Adrenal gland (tissue), 19 donors: ENCODE measurements at places on chromosomes 3 and 15. TPM values are rescaled to one million over a fixed set of nuclear protein-coding genes. Genes with fewer than 3 reads are reported as not detected.

DNA sequence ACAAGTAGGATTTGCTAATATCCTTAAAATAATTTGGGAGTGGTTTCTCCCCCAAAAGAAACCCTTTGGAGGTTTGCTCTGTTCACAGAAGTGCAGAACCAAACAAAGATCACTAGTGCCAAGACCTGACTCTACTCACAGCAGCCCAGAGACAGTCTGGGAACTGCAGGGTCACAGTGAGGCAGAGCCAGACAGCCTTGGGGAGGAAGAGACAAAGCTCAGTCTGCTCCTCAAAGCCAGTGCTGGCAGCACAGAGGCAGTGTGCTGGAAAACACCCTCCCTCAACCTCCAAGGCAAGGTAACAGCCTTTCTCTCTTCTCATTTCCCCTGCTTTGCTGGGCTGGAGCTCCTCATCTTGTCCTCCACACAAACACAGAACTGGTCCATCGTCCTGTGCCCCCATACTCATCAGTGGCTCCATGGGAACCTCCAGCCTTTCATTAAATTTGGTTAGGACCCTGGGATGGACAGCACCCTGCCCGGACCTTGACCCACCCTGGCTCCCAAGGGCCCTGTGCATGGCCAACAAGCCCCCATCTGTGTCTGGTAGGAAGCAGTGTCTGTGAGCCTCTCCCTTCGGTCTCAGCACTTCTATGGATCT lies 12.6 kb downstream of the RAB6B start:
- H3K4me3 ChIP-seq, result no peak overlapping the region
- peak; percentile 44 for DNase-seq
- H3K4me1 ChIP-seq, result no peaks in the 10 kb centered on the region
- H3K27me3 ChIP-seq, result no peaks in the 10 kb centered on the region

GRCh38 chr15:33243393-33243792 lies 48.9 kb upstream of the FMN1 start:
- H3K27ac ChIP-seq, result no peak overlapping the region
- DNase-seq, result no peak
- no peaks in the 10 kb centered on the region for H3K36me3 ChIP-seq
- H3K4me3 ChIP-seq, result no peak overlapping the region
- no peaks in the 10 kb centered on the region for H3K27me3 ChIP-seq

DNA sequence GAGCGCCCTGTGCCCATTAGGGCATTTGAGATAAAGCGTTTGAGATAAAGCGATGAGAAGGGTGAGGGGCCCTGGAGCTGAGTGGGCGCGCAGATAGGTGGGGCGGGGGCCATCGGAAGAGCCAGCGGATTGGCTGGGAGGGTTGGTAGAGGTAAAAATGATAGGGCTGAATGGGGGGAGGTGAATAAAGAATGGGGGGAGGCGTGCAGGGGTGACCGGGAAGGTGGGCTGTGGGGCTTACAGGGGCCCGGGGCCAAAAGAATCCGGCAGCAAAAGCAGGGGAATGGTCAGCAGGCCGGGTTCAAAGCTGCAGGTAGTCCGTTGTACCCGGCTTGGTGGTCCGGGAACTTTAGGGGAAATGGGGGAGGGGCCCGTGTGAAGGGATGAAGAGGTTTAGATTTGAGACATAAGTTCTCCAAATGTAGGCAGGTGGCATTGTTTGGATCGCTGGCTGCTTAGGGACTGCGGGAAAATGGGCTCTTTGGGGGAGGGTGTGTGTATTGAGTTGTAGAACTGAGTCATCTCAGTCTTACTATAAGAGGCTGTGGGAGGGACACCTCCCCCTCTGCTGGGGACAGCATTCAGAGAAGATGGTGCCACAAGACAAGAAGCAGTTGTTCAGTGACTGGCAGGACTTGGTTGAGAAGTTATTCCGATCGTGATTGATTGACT lies 610 bp downstream of the ARID3B start:
- no peaks in the 10 kb centered on the region for H3K27me3 ChIP-seq
- H3K27ac ChIP-seq, result no peak overlapping the region
- H3K4me3 ChIP-seq, result peak overlapping the region; percentile 63
- peak; percentile 53 for DNase-seq
- H3K36me3 ChIP-seq, result no peaks in the 10 kb centered on the region
- H3K4me1 ChIP-seq, result peaks cover 36% of the 10 kb centered on the region

DNA sequence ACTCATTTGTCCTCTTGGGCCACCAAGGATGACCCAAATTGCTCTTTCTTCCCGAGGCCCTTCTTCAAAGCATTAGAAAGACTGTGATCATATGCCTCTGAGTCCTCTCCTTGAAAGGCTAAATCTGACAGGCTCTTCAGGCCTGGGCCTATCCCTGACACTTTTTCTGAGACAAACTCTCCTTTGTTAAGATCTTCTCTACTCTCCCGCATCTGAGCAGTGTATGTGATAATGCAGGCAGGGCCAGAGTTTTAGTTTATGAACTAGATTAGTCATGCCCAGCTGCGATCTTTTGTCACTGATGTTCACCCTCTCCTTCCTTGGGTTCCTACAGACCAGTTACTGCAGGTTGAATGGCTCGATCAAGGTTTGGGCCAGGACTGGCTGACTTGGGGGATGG lies 39.2 kb downstream of the MASP1 start:
- H3K36me3 ChIP-seq, result no peaks in the 10 kb centered on the region
- no peaks in the 10 kb centered on the region for H3K27me3 ChIP-seq
- H3K4me1 ChIP-seq, result no peaks in the 10 kb centered on the region
- no peak for DNase-seq
- no peak overlapping the region for H3K4me3 ChIP-seq

DNA sequence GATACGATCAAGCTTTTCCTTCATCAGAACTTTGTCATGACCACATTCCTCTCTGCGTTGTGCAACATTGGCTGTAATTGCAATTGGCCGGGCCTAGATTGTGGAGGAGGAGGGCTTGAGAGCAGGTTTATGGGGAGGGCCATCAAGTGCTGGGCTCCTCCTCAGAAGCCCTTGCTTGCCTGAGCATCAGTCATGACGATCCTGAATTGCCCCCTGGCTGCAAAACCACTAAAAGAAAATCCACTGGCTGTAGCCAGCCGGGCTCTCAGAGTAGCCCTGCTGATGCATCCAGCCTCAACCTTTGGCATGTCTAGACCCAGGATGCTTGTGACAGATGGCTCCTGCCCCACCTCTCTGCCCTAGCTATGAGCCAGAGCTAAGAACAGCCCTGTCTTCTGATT lies 13.4 kb upstream of the TRH start:
- H3K27me3 ChIP-seq, result no peaks in the 10 kb centered on the region
- H3K36me3 ChIP-seq, result no peaks in the 10 kb centered on the region
- no peak overlapping the region for H3K27ac ChIP-seq
- H3K4me3 ChIP-seq, result no peak overlapping the region
- no peak for DNase-seq

DNA sequence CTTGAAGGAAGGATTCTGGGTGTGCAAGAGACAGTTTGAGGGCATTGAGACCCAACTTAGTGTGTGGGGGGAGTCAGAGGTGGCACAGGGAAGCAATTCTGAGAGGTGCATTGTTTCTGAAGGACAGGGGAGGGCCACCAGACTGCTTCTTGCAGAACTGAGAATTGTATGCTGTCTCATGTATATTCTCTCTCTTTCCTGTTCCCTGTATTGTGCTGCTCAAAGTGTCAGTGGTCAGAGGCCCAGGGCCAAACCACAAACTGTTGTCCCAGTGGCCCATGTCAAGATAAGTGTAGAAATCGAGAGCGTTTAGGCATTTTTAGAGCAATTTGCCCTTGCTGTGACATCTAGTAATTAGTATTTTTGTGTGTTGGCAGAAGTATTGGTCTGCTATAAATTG lies 567.1 kb downstream of the EDEM1 start:
- no peak overlapping the region for H3K27ac ChIP-seq
- DNase-seq, result no peak
- no peak overlapping the region for H3K4me3 ChIP-seq
- H3K36me3 ChIP-seq, result no peaks in the 10 kb centered on the region
- H3K4me1 ChIP-seq, result no peaks in the 10 kb centered on the region

DNA sequence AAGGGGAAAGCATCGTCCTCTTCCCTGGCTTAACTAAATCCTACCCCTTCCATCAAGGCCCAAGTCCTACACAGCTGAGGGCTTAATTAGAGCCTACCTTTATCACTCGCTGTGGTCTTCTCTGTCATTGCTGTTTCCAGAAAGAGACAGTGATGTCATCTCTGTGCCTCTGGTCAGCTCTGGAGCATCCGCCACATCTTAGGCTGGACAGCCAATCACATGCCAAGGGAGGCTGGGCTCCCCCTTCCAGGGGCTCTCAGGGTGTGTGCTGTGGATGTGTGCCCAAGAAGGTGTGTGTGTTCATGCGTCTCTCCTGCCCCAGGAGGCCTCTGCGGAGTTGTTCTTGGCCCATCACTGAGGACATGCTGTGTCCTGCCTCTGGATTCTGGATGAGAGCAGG lies 42.8 kb downstream of the CHST14 start:
- H3K36me3 ChIP-seq, result no peaks in the 10 kb centered on the region
- no peaks in the 10 kb centered on the region for H3K27me3 ChIP-seq
- no peak overlapping the region for H3K4me3 ChIP-seq
- H3K4me1 ChIP-seq, result peaks cover 4% of the 10 kb centered on the region
- H3K27ac ChIP-seq, result no peak overlapping the region

DNA sequence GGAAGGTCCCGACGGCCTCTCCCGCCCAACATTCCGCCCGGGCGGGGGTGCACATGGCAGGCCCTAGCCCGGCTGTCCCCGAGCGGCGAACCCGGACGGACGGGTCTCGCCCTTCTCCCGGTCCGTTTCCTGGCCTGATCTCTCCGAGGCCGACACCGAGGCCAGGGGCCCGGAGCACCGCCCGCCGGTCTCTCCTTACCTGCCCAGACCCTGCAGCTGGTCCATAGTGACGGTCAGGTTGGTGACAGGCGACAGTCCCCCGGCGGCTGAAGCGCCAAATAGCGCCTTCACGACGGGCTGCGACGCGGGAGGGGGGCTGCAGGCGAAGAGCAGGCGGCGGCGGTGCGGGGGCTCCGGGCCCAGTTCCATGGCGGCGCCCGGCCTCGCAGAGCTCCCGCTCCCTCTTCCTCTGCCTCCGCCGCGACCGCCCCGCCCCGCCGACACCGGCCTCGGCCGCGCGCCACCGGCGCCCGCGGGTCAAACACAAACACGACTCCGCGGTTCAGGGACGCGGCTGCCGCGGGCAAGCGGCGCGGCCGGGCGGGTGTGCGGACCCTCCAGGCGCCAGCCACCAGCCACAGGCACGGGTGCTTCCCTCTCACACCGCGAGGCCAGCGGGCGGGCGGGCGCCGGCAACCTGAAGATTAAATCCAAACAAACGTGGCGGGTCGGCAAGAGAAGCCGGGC lies 495 bp downstream of the CDC25A start:
- no peaks in the 10 kb centered on the region for H3K27me3 ChIP-seq
- peak; percentile 54 for DNase-seq
- H3K4me1 ChIP-seq, result peaks cover 7% of the 10 kb centered on the region
- H3K36me3 ChIP-seq, result no peaks in the 10 kb centered on the region
- peak overlapping the region; percentile 70 for H3K27ac ChIP-seq

DNA sequence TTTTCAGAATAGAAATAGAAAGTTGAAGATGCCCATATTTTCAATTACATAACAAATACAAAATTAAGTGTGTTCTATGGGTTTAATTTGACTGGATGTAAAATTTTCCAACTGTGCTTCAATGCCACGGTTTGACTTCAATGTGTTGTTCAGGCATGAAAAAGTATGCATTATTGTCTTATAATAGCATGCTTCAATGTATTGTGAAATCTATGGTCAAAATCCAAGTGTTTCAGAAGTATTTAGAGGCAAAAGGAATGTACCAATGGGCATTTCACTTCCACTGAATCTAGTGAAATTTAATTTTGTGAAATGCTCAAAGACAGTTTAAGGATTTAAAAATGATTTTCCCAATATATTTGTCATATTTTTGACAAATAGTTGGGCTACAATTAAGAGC lies 16.0 kb downstream of the NEK10 start:
- no peaks in the 10 kb centered on the region for H3K4me1 ChIP-seq
- H3K36me3 ChIP-seq, result no peaks in the 10 kb centered on the region
- H3K27ac ChIP-seq, result no peak overlapping the region
- no peak overlapping the region for H3K4me3 ChIP-seq

GRCh38 chr3:23832523-23832922 lies 26.8 kb downstream of the UBE2E1 start:
- no peak overlapping the region for H3K27ac ChIP-seq
- no peaks in the 10 kb centered on the region for H3K36me3 ChIP-seq
- no peak overlapping the region for H3K4me3 ChIP-seq
- H3K4me1 ChIP-seq, result peaks cover 45% of the 10 kb centered on the region
- DNase-seq, result no peak

GRCh38 chr3:72720566-72720965 lies 127.7 kb downstream of the SHQ1 start:
- no peaks in the 10 kb centered on the region for H3K36me3 ChIP-seq
- no peak overlapping the region for H3K27ac ChIP-seq
- DNase-seq, result no peak
- H3K4me3 ChIP-seq, result no peak overlapping the region
- no peaks in the 10 kb centered on the region for H3K27me3 ChIP-seq

GRCh38 chr3:134677196-134677986 lies 26.6 kb upstream of the KY start:
- H3K4me1 ChIP-seq, result no peaks in the 10 kb centered on the region
- H3K27me3 ChIP-seq, result no peaks in the 10 kb centered on the region
- peak; percentile 43 for DNase-seq
- H3K36me3 ChIP-seq, result no peaks in the 10 kb centered on the region
- no peak overlapping the region for H3K27ac ChIP-seq

DNA sequence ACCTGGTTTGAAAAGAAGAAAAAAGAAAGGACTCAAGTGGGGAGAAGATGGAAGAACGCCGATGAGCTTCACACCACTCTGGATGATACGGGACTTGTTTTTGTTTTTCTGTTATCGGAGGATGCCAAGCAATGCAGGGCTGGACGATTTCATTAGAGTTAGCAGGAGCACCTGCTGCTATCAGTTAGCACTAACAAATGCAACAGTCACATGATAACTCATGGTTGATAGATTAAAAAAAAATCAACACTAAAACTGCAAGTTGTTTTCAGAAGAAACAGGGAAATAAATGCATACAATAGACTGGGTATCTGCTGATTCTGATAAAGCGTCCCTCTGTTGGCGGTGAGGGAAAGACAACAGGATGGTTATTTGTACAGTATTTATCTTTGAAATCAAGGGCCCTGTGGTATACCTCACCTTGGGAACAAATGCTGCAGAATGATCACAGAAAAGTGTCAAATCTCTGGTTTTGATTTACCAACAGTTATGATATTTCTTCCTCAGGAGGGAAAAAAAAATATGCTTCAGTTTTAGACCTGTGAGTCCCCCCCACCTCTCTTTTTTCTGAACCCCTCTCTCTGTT lies 575.1 kb downstream of the FOXP1 start:
- no peak overlapping the region for H3K27ac ChIP-seq
- H3K4me1 ChIP-seq, result peaks cover 7% of the 10 kb centered on the region
- no peaks in the 10 kb centered on the region for H3K27me3 ChIP-seq
- no peaks in the 10 kb centered on the region for H3K36me3 ChIP-seq

- no peak for DNase-seq
- no peaks in the 10 kb centered on the region for H3K36me3 ChIP-seq
- H3K27ac ChIP-seq, result no peak overlapping the region
- H3K4me1 ChIP-seq, result no peaks in the 10 kb centered on the region
Measured at GRCh38 chr3:24764236-24764915, 269.7 kb upstream of the THRB start.

GRCh38 chr3:122014741-122015140 lies 7.3 kb downstream of the ILDR1 start:
- no peak overlapping the region for H3K4me3 ChIP-seq
- no peak overlapping the region for H3K27ac ChIP-seq
- DNase-seq, result no peak
- no peaks in the 10 kb centered on the region for H3K36me3 ChIP-seq

PRR20G gene
- not detected for total RNA-seq

DNAH12 gene
- total RNA-seq, result 0.46 TPM

GMPS gene
- 52.1 TPM for total RNA-seq

TBC1D23 gene
- 61.1 TPM for total RNA-seq
